ACHN (cell line): ENCODE measurements at places on chromosomes 13 and 19.

GRCh38 chr19:29189033-29189360 lies 24.0 kb downstream of the UQCRFS1 start:
- no peak for DNase-seq

GRCh38 chr19:40703029-40703755 lies 12.7 kb upstream of the NUMBL start:
- no peak for DNase-seq

DNA sequence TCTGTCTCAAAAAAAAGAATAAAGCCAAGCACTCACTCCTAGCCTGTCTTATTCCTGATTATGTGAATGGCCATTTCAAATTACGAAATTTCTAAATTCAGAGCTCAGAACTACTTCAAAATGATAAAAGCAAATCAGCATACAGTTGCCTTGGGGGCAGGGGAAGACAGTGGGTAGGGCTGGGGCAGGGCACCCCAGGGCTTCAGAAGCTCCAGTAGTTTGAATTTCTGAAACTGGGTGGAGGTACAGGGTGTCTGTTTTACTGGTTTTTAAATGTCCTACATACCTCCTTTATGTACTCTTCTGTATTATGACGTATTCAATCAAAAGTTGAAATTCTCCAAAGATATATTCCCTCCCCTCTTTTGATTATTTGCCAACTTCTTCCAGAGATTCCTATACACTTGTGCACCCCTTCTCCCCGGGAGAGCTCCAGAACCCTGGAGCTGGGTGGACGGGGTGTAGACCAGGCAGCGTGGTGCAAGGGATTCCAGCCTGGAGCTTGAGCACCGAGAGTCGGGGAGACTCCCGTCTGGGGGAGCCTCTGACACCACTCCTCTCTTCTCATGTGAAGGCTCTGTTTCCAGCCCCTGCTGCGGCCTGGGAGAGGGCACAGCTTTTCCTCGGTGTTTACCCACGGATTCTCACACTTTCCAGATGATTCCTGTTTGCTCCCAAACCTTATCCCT lies 84.7 kb upstream of the GPR183 start:
- no peak for DNase-seq

GRCh38 chr19:30173593-30174356 lies 198.4 kb upstream of the ZNF536 start:
- DNase-seq = no peak

DNA sequence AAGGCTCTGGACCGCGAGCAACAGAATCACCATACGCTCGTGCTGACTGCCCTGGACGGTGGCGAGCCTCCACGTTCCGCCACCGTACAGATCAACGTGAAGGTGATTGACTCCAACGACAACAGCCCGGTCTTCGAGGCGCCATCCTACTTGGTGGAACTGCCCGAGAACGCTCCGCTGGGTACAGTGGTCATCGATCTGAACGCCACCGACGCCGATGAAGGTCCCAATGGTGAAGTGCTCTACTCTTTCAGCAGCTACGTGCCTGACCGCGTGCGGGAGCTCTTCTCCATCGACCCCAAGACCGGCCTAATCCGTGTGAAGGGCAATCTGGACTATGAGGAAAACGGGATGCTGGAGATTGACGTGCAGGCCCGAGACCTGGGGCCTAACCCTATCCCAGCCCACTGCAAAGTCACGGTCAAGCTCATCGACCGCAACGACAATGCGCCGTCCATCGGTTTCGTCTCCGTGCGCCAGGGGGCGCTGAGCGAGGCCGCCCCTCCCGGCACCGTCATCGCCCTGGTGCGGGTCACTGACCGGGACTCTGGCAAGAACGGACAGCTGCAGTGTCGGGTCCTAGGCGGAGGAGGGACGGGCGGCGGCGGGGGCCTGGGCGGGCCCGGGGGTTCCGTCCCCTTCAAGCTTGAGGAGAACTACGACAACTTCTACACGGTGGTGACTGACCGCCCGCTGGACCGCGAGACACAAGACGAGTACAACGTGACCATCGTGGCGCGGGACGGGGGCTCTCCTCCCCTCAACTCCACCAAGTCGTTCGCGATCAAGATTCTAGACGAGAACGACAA lies 1.8 kb downstream of the PCDH17 start:
- DNase-seq = no peak
